CD4-positive, alpha-beta T cell treated with Interleukin-17A for 4 hours (primary cell): ENCODE measurements at places on chromosomes 12 and 14.

- DNase-seq, result no peak
Observed at GRCh38 chr14:90111895-90112534, 50.2 kb downstream of the KCNK13 start.

DNA sequence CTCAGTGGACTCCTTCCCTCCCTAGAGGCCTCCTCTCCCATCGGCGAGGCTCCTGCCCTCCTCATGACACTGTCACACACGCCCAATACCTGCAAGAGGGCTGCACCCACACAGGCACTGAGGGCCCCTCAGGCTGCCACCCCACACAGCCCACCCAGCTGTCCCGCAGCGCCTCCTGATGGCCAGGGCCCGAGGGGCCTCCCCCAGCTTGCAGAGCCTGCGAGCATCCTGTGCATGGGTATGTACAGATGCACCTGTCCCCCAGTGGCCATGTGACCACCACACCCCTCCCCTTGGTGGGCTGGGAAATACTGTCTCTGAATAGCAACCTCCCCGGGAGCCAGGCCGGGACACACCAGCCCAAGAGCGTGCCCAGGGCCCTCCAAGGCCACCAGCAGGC lies 19.0 kb upstream of the NUDT14 start:
- DNase-seq, result no peak

- no peak for DNase-seq
Observed at GRCh38 chr14:67683842-67684241, 9.4 kb upstream of the VTI1B start.

- DNase-seq, result no peak
Observed at GRCh38 chr14:78403278-78403815, 233.2 kb downstream of the NRXN3 start.

- no peak for DNase-seq
Observed at GRCh38 chr14:66003082-66003730, 483.0 kb upstream of the CCDC196 start.

- no peak for DNase-seq
Observed at GRCh38 chr12:15212930-15213329, 8.3 kb downstream of the RERG start.
